Left ventricle myocardium superior (tissue), 1 donor: ENCODE measurements at places on chromosomes 5 and 9.

DNA sequence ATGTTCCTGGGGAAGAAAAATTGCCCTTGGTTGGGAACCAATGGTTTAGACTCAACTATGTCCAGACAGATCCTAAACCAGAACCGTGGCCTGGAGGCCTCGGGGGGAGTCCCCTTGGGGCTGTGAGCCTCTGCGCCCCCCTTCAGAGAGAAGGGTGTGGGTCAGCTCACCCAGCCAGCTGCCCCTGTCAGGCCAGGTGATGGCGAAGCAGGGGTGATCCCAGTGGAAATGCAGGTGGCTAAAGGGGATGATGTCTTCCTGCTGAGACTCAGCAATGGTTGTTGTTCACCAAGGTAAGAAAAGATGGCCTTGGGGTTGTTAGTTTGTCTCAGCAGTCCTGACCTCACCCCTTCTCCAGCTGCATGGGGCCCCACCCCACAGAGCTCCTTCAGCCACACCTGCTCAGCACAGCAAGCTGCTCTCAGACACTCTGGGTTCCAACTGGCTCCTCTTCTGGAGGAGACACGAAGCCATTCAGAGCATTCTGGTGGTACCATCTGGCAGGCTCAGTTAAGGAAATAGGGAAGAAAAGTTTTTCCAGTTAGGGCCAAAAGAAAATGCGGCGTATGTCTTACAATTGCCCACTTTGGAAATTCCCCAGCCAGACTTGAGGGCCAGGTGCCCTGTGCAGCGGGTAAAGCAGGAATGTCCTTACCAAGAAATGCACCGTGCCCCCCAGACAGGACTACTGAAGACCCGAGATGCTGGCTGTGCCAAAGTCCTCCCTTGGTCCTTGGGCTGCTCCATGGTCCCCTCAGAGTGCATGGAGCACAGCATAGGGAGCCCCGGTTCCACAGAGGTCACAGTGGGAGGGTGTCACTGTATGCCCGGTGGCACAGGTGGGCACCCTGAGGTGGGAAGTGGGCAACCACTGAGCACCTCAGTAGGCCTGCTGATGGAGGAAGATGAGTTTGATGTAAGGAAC is 90.2 kb downstream of the NSUN2 start:
- DNase-seq: no peak

GRCh38 chr9:108336575-108336974 is 519.2 kb downstream of the ACTL7B start:
- no peak for DNase-seq

DNA sequence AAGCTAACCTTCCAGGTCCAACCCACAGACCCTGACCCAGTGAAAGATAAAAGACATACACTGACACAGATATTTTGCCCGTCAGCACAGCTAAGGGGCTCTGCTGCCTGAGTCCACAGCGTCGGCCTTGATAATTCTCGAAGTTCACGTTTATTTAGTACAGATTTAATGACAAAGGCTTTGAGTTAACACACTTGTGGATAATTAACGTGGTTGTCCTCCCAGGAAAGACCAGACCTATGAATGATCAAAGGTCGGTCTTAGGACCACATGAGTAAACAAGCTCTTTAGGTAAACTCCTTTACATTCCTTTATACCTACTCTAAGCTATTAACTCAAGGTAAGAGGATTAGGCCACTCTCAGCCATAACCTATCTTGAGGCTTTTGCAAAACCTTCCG is 11.3 kb upstream of the TEX10 start:
- DNase-seq: no peak

DNA sequence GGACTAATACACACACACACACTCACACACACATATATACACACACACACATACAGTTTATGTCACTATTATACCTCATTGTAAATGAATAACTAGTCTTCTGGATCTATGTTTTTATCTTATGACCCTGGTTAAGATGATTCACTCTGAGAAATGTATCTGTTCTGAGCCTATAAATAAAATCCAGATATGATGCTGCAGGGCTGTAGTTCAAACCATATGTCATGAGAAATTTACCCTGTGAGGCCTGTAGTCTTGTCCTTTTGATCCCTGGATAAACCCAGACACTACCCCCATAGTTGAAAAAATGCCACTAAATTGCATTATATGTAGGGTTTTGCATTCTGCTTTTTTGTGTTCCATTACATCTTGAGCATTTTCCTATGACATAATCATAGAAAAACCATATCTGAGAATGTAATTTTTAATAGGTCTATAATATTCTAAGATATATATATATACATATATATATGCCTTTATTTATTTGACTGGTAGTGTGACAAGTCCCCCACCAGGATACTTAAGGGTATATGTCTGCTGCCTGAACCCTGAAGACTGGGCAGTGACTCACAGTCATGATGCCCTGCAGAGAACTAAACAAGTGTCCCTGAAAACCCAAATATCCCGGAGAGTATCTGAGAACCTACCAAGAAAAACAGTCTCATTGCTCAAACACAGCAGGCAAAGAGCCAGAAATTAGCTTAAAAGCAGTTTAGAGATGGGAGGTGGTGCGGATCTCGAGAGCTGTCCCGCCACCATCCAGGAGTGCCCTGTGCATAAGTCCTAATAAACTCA is 18.4 kb upstream of the ALDOB start:
- no peak for DNase-seq

DNA sequence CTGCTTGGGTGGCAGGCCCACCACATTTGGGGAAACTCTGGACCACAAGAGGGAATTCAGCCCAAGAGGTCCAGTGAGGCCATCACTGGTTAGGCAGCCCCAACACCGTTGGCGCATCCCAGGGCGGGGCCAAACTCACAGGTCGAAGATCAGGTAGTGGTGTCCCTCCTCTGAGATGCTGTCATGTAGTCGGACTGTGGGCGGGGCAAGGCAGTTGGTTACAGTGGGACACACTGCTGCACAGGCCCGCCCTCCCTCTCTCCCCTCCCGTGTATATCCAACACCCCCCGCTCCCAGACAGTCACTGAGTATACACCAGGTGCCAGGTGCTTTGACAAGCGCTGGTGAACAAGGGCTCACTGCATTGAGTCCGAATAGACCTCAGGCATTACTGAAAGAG is 32.1 kb downstream of the CAMK2A start:
- no peak for DNase-seq
